ENCODE measurements at places on chromosomes 11 and 22.

DNA sequence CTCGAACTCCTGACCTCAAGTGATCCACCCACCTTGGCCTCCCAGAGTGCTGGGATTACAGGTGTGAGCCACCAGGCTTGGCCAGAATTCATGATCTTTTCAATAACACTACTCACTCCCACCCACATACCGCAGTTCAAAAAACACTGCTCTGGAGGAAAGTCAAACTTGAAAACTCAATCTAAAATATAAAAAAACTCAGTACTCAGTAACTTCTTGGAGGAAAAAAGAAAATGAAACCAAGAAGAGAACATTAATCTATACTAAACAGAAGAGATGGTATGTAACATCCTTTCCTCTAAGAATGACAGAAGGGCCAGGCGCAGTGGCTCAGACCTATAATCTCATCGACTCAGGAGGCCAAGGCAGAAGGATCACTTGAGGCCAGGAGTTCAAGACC is 58.3 kb downstream of the MRTFA start:
- no peak for DNase-seq

- no peak for DNase-seq
Observed at GRCh38 chr11:73382747-73383146, 6.5 kb downstream of the RELT start.

DNA sequence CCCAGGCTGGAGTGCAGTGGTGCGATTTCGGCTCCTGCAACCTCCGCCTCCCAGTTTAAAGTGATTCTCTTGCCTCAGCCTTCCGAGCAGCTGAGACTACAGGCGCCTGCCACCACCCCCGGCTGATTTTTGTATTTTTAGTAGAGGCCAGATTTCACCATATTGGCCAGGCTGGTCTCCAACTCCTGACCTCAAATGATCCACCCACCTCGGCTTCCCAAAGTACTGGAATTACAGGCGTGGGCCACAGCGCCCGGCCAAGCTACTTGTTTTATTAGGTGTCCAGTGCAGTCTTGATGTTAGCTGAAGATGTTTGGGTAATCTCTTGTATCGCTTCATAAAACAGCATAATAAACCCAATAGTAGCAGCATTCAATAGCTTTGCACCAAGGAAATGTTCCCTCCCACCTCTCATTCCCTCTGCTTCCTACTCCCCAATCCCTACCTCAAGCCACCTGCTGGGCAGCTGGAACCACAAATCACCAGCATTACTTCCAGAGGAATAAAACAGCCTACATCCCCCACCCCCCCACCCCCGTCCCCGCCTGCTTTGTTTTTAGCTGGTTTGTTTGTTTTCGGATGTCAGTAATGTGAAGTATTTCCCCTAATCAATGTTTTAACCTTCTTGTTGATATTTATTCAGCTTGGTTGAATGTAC is 11.0 kb upstream of the GRIK4 start:
- no peak for DNase-seq

- no peak for DNase-seq
Observed at GRCh38 chr22:37708580-37709444, 12.0 kb downstream of the TRIOBP start.

DNA sequence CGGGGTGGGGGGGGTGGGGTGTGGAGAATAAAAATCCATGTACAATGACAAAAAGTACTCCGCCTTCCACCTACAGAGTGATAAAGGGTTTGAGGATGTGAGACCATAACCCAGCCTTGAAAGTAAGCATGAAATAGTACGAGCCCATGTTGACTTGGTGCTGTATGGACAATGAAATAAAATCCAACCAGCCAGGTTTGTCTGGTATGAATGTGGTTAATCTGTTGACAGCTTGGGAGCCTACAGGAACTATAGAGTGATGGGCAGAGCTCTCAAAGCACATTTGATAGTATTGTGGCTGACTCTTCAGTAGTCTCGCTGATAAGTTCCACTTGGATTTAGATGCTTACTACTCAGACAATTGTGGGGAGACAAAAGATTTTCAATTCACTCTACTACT is 48.8 kb upstream of the CD44 start:
- no peak for DNase-seq

DNA sequence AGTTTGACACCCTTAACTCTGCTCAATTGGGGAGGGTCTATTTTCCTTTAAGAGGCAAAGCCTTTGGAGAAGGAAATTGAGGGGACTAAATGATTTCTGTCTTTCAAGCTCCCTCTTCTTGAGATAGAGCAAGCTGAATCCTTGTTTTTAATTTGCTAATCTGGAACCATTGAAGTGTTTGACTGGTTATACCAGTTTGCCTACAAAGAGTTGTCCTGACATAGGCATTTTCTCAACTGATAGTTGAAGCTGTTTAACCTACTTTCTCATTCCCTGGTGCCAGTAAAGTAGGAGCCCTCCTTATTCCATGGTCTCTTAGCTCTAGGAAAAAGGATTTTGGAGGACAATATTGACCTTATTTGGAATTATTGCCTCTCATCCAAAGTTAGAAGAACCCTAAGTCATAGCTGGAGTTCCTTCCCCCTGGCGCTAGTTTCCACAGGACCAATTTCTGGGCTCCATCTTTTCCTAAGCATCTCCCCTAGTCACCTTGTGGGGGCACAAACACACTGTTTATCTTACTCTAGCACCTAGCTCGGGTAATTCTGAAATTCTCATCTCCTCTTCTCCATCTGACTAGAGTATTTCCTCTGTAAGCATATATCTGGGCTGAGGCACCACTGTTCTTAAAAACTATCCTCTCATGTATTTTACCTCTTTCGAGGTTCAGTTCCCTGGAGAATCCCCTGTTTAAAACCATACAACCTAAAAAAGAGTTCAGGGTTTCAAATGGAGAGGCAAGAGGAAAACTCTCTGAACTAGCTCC is 7.4 kb downstream of the ZDHHC5 start:
- DNase-seq, result no peak

GRCh38 chr22:24430431-24431308 is 3.3 kb downstream of the ADORA2A start:
- DNase-seq, result no peak

- no peak for DNase-seq
Observed at GRCh38 chr11:17513853-17514252, 30.4 kb downstream of the USH1C start.

GRCh38 chr22:35150183-35151107 is 84.5 kb downstream of the ISX start:
- no peak for DNase-seq

DNA sequence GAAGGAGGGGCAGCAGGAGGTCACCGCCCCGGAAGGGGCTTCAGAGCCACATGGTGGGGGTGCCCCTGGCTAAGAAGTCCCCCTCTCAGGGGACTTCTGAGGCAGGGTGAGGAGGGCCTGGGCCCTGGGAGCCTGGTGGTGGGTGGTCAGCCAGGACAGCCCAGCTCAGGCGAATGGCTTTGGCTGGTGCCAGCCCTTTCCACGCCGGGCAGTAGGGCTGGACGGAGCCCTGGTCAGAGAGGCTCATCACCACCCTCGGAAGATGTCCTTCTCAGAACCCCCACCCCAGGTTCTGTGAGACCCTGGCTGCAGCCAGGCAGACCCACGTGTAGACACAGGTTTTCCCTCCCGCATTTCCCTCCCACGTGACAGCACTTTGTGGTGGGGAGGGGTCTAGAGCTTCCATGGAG is 35.9 kb downstream of the OSBPL5 start:
- DNase-seq, result no peak

- no peak for DNase-seq
Observed at GRCh38 chr11:10751581-10751940, 515 bp downstream of the CTR9 start.

DNA sequence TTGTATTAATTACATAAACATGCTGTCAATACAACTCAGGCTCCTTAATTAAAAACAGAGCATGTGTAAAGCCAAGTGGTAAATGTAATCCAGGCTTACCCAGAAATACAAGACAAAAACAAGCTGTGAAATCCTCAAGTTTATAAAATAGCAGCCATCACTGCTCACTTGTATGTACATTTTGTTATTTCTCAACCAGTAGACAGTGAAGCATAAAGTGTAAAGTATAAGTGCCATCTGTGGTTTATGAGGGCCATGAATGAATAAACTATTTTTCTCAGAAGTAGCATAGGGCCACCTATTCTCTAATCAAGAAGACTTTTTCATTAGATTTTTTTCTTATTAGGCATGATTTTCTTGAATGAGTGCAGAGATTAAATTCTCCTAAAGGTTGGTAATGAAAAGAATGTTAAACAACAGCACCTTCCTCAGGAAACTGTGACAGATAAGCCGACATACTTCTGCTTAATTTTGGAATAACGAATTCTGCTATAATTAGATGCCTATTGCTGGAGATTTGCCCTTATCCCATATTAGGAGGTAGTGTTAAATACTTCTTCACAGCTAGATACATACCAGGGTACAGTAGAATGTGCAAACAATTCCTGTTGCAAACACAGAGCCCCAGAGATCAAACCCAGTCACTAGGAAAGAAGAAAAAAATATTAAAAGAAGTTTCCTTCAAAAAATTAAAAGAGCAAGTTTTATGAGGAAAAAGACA is 13.0 kb downstream of the SLC5A12 start:
- no peak for DNase-seq

- DNase-seq, result no peak
Observed at GRCh38 chr11:109422870-109423465, 978 bp downstream of the C11orf87 start.

DNA sequence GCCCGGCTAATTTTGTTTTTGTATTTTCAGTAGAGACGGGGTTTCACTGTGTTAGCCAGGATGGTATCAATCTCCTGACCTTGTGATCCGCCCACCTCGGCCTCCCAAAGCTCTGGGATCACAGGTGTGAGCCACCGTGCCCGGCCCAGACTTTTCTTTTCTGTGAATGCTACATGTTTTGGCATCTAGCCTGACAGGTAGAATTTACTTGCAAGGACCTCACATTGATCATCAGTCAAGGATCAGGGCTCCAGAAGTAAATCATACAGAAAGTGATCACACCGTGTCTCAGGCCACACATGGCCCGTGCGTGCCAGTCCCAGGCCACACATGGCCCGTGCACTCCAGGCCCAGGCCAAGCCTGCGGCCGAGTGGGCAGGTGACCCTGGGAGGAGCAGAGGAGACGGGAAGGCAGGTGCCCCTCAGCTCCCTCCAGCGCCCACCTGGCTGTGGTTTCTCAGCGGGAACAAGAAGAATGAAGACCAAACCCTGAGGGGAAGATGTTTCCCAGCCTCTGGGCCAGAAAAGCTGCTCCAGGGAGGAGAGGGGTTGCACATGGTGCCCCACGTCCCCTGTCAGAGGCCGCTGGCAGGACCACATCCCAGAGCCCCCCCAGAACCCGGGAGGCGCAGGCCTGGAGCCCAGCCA is 76.2 kb downstream of the BRD1 start:
- DNase-seq, result no peak

DNA sequence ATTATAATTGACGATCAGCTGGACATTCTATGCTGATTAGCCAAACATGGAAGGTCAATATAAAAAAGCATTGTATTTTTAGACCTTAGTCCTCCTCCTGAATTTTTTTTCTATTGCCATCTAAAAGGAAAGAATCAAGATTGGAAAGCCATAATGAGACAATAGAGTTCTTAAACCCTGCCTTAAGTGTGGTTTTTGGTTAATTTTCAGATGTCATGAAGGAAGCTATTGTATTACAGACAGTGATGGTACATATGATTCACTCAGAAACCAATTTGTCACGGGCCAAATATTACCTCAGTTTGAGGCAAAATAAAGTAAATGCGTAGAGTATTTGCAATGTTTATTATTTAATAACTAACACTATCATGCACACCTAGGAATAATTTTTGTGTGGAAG is 1164.0 kb upstream of the RAG2 start:
- no peak for DNase-seq

DNA sequence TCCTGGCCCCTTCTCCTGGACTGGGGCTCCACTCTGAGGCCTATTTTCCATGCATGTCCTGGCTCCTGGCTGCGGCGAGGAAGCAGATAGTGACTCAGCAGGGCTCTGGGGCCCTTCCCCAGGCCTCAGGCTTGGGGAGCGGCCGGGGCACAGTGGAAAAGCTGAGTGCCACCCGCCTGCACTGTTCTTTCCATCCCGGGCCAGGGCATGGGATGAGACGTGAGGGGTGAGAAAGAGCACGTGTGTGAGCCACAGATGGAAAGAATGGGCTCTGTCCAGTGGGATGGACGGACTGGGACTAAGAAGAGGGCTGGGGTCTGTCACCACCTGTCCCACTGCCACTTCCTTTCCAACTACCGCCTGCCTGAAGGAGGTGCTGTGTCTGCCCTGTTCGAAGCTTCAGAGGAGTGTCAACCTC is 12.8 kb downstream of the SLC37A2 start:
- no peak for DNase-seq

GRCh38 chr11:9264316-9265210 is 587 bp downstream of the DENND5A start:
- no peak for DNase-seq

Data from NCI-H2029 (cell line).